Activated CD4-positive, alpha-beta T cell treated with anti-CD3 and anti-CD28 coated beads, Interleukin-2, Interleukin-6, amounts not matched to agents 100 ng/mL and 50 ng/mL, durations not matched to agents 16 hours and 8 hours (primary cell): ENCODE measurements at places on chromosomes 4 and X.

- no peak for DNase-seq
These were observed 1.7 kb upstream of the SPARCL1 start for GRCh38 chr4:87530868-87531267.

DNA sequence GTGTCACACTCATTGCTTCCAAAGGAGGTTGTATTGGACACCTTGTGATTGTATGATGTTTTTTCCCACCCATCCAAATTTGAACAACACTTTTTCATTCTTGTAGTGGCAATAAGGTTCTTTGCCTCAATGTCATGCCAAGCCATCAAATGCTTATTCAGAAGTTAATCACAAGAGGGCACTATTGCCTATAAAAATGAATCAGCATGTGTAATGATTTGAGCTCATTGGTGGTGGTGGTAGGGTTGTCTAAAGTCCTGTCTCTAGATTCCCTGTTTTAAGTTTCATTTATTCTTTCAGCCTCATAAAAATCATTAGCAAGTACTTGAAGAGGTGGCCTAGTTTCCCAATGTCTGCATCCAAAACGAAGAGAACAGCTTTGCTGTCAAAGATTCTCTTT lies 37.0 kb downstream of the IRS4 start:
- peak; percentile 33 for DNase-seq

DNA sequence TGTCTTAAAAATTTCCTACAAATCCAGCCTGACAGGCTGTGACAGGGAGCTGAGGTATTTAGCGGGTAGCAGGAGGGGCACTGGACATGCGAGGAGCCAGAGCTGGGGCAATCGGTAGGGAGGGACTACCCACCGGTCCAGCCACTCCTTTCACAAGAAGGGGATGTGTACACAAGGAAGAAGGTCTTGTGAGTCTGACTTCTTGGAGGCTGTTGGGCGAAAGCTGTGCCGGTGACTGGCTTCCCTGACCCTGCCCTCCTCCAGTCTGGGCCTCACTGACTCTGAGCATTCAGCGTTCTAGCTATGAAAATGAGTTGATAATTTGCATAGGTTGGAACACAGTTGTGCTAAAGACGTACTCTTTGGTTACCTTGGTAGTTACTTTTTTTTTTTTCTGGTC lies 12.7 kb upstream of the CXCL8 start:
- no peak for DNase-seq

DNA sequence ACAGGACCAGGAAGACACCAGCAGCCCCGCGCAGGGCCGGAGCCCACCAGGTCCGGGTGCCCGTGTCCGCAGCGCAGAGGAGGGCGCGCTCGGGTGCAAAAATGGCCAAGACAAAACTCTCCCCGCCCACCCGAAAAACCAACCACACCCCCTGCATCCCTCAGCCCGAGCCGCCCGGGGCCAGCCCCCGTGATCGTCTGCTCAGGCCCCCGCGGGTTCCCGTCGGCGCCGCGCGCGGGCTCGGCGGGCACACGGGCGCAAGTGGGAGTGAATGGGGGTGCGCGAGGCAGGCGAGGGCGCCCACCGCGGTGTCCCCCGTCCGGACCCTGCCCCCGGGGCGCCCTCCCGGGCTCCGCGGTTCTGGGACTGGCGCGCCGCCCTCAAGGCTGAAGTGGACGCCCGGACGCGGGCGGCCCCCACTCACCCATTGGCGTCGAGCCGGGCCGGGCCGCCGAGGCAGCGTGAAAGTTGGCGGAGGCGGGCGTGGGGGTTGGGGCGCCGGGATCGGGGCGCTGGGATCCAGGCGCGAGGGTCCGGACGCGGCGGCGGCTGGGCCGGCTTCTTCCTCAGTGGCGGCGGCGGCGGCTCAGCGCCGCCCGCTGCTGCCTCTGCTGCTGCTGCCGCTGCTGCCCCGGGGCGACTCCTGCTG lies 393 bp downstream of the SH3KBP1 start:
- no peak for DNase-seq

DNA sequence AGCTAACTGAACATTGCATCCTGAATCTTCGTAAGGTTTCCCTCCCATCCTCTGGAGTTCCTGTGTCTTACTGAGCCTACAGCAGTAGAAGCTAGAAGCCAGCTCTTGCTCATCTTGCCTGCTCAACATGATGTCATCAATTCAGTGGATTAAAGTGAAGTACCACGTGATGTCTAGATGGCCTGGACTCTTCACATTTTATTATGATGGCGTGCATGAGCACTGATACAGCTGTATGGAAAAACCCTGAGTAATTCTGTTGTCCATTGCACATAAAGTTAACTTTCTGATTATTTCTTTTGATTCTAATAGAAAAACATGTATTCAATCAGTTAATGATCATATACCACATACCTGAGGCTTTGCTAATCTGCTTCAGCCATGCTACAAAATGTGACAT lies 2387.7 kb upstream of the TENM3 start:
- DNase-seq = no peak

DNA sequence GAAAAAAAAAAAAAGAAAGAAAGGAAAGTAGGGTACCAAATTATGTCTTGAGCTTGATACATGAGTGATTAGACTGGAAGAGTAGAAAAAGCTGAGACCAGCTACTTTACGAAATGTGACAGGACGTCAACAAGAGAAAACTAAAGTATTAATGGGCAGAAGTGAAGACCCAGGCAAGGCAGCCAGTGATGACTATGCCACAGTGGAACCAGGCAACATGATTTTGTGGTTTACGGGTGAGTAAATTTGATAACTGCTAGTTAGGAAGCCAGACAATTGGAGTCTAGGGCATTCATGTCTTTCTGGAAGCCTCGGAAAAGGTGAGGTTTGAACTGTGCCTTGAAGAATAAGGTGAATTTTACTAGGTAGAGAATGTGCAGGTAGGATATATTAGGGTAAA lies 326.4 kb downstream of the TENM3 start:
- DNase-seq = no peak

GRCh38 chr4:80311130-80311529 lies 24.4 kb upstream of the CFAP299 start:
- DNase-seq = no peak

DNA sequence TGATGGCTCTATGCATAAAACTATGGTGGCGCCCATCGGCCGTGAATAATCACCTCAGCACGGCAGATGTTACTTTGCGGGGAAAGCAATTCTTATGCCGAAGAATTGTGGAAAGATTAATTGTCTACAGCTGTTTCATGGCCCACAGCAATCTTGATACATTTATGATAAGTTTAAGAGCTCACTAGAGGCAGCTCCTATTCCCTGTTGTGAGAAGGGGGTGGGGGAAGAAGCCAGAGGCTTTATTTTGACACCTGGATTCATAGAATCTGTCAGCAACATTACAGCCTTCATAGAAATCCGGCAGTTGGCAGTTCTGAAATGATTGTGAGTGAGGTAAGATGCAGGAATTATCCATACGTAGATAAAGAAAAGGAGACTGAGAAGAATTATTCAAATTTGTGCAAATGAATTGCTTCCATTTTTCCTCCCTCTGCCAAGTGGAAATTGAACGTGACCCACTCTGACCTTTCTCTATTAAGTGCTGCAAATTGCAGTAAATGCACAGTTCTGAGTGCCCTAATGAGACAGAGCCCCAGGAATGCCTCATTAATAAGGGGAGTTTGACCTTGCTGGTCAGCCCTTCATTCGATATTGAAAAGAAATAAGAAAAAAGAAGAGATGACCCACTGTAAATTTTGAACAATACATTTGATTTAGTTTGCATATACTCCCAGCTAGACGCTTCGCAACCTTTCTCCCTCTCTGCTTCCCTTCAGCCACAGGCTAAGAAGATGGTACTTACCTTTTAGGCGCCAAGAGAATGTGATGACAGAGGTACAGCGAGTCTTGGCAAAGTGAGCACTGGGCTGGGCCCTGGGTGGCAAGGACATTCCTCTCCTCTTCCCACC lies 188.8 kb downstream of the GPAT3 start:
- DNase-seq = no peak

DNA sequence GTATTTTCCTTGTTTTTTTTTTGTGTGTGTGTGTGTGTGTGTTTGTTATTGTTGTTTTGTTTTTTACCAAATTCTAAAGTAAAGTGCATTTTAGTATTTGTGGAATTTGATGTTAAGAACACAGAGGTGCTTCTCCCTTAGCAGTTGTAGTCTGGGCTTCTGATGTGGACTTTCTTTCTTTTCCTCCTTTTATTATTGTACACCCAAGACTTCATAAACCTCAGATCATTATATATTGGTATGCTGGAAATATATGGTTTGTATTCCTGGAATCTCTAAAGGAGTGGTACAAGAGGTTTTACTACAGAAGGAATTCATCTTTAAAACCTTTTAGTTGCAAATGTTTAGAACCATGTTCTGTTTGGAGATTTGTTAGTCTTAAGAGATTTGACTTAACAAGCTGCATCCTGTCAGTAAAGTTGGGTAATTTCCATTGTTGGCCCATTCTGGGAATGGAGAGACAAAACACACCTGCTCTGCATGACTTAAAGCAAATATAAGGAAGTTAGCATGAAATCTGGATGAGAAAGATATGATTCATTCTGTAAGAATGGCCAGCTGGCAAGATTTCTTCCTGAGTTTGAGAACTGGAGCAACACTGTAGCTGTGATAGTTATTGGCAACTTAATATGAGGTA lies 64.0 kb downstream of the SMAD1 start:
- DNase-seq = no peak

GRCh38 chrX:37388413-37388812 lies 39.2 kb downstream of the PRRG1 start:
- DNase-seq = no peak

DNA sequence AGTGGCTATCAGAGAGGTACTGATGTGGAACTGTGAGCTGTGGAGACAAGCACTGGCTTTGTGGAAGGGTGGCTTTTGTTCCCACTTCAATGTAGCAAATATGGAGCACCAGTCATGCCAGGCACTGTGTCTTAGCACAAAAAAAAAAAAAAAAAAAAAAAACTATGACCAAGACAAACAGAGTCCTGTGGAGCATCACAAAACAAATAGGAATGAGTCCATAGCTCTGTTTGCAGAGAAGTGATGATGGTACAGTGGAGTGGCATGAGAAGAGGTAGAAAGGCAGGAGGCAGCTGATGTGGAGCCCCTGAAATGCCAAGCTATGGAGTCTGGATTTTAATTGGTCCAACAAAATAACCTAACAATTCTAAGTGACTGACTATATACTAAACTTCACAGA lies 116.9 kb downstream of the RAB28 start:
- no peak for DNase-seq

DNA sequence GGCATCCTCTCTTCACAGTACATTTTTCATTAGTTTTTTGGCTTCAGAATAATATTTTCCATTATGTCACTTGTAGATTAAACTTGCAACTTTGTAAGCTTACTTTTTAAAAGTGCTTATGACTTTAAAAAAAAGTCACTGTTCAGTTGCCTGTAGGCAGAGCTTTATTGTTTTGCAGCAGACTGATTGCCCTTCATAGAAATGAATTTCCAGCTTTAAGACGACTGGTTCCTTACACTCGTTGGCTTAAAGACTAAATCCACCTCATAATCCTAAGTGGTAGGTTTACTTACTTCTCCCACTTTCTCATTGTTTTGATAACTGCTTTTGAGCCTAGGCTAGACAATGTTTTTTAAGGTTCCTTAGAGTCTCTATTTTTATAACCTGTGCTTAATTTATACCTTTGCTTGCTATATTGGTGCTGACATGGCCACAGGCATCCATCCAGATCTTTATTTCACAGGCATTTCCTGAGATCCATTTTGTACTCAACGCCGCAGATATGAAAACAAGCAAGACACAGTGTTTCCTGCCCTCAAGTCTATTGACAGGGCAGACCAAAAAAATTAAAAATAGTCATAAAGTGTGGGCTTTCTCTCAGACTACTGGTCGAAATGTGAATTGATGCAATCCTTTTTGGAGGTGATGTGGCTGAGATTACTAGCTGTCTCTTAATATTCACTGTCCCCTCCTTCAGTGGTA lies 12.6 kb upstream of the IL13RA2 start:
- DNase-seq = no peak

DNA sequence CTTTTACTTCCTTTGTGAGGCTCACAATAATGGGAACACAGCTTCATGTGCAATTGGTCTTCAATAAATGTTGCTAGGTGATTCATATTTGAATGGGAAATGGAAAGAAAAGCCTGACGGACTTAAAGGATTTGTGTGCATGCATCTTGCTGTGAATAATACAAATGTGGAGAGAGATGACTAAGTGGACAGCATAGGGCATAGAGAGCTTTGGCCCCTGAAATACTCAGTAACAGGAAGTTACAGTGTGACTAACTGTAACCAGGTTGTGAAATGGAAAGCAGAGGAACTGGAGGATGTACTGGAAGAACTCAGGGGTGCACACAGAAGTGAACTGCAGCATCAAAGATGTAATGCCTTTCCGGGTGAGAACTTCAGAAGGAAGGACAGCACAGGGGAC lies 206.7 kb downstream of the MGST2 start:
- peak; percentile 64 for DNase-seq

DNA sequence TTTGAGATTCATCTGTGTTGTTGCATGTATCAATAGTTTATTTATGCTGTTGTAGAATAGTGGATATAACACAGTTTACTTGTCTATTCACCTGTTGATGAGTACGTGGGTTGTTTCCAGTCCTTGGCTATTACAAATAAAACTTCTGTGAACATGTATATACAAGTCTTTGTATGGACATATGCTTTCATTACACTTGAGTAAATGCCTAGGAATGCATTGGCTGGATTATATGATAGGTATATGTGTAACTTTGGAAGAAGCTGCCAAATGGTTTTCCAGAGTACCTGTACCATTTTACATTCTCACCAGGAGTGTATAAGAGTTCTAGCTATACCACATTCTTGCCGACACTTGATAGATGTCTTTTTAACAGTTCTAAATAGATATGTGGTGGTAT lies 16.5 kb downstream of the ART3 start:
- DNase-seq = no peak

- no peak for DNase-seq
These were observed 260.7 kb upstream of the GIMD1 start for GRCh38 chr4:106629268-106629625.

- no peak for DNase-seq
These were observed 26.4 kb downstream of the ATG4A start for GRCh38 chrX:108117988-108118387.

DNA sequence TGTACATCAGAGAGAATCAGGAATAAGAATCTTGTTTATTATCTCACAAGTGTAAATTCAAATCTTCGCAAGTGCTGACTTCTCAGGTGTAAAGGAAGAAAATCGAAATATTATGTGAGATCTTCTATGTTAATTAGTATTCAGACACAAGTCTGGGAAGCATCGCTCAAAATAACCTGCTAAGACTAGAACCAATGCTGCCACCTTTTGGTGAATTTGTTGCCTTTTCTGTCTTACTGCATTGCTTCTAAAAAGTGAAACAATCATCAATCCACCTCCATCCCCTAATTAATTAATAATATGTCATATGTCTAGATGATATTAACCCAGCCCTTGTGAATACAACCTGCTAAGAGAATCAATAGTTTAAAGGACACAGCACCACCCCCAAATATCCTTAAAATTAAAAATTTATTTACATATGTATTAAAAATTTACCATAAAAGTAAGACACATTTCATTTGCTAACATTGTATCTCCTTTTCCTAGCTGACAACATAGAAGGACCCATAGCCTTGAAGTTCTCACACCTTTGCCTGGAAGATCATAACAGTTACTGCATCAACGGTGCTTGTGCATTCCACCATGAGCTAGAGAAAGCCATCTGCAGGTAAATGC lies 3.5 kb downstream of the EPGN start:
- DNase-seq = peak; percentile 56
